Omental fat pad (tissue), 4 donors: ENCODE measurements at places on chromosomes 12 and 14.

GRCh38 chr12:132411457-132411856 is 78.5 kb upstream of the FBRSL1 start:
- no peak for DNase-seq

DNA sequence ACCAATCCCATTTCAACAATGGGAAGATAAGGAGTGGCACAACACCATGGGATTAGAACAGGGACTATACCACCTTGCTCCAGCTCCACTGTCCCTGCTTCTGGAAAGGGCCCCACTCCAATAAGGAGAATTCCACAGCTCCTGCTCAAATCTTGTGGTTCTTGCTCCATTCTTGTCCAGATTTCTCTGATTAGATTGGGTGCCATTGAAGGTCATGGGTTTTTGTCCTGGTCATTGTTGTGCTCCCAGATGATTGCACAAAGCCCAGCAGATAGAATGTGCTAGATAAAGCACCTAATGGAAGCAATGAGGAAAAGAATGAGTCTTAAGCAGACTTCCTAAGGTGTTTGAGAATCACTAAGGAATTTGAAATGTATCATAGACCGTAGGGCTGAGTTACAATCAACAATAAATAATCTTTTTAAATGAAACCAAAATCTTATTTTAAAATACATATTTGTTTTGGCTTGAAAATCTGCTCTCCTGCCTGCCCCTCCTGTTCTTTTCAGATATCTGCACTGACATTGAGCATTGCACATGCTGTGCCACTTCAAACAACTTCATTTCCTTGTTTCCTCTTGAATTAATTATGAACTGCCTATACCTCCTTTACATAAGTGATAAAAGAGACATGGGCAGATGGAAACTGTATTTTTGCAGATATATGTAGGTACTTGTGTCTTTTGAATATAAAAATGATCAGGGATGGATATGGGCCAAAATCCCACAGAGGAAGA is 115.9 kb downstream of the FGD4 start:
- no peak for DNase-seq

DNA sequence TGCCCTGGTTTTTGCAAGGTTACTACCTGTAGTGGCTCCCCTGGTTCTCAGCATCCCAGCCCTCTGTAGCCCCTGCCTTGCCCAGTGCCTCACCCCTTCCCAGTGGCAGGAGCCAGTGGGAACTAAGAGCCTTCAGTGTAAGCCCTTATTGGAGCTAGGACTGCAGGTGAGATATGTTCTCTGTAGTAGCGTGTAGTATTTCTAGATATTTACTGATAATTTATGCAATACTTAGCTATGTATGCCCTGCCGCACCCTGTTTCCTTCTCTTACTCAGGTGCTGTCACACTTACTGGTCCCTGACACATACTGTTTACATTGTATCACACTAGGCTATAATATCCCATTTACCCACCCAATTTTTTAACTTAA is 3.6 kb downstream of the BMAL2 start:
- DNase-seq, result no peak

DNA sequence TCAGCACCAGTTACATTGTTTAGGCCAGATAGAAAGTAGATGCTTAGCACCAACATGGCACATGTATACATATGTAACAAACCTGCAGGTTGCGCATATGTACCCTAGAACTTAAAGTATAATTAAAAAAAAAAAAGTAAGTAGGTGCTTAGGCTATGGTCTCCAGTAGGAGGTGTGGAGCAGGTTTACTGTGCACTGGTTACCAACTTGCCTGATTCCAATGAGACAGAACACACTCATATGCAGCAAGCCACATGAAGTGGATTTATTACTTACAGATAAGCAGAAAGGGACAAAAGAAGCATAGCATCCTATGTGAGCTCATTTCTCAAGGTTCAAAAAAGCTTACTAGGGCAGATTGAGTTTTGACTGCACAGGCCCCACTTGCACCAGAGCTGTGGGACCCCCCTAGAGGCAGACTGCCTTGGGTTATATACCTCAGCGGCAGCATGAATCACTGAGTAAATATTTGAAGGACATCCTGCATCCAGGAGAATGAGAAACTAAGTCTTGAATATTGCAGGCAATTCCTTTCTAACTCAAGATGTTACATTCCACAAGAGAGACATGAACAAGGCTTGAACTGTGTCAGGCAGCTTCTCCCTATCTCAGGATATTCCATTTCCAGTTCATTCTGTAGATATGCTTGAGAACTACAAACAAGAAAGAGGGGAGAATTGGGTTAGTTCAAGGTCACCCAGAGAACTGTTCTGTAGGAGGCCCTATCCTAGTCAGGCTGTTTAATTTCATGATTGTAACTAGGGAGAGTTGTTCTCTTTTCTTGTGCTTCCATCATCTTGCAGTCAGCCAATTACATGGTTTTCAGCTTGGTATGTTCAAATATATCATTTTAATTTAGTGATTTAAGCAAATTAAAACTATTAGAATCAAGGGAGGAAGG is 30.1 kb downstream of the LRFN5 start:
- no peak for DNase-seq

- no peak for DNase-seq
Observed at GRCh38 chr14:101335061-101335661, 226.1 kb upstream of the DIO3 start.

DNA sequence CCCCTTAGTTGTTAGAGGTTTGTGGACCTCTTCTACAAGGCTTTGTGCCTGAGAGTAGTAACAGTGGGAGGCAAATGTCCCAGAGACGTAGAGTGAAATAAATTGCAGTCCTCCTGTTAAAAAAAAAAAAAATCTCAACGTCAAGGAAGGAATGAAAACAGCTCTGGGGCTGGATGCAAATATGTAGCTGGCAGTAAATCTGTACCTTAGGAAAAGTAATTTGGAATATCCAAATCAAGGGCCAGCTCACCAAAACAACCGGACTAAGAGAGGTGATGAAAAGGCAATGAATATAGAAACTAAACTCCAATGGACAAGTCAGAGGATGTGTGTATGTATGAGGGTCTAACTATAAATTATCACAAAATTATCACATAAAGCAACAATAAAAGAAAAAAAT is 27.0 kb downstream of the SINHCAF start:
- DNase-seq, result no peak
